Lung (tissue), 17 donors: ENCODE measurements at places on chromosomes 11 and 22. TPM values are rescaled to one million over a fixed set of nuclear protein-coding genes. Genes with fewer than 3 reads are reported as not detected.

PLEKHA7 gene
- total RNA-seq = 31.8 TPM

GRCh38 chr11:45922425-45923082 lies at the start of gene LARGE2:
Gene LARGE2 (plus strand): TSS chr11:45922656. CDS start chr11:45922883, 227 bp downstream.
- DNase-seq = peak; percentile 56
- peaks cover 9% of the 10 kb centered on the region for H3K27me3 ChIP-seq
- peak within 1 kb of the TSS; percentile 85 for H3K27ac ChIP-seq
- peaks cover 22% of the 10 kb centered on the region for H3K4me1 ChIP-seq
- no peaks in the 10 kb centered on the region for H3K36me3 ChIP-seq

DNA sequence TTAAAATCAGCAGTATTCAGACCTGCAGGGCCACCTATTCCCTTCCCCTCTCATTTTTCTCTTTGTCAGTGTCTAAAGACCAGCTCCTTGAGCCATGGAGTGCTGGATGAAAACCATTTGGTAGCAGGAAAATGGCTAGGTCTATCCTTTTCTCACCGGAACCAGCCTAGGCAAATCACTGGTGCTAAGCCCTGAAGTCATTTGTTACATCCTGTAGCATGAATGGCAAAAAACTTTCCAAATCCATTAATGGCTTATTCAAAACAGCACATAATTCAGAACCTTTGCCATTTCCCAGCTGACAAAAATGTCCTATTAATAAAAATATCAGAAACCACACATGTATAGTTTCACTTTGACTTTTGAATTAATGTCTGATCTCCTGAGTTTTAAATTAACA lies 209.5 kb upstream of the E2F8 start:
- H3K4me1 ChIP-seq = no peaks in the 10 kb centered on the region
- no peaks in the 10 kb centered on the region for H3K36me3 ChIP-seq
- no peak overlapping the region for H3K4me3 ChIP-seq
- H3K27me3 ChIP-seq = peaks cover 24% of the 10 kb centered on the region

DNA sequence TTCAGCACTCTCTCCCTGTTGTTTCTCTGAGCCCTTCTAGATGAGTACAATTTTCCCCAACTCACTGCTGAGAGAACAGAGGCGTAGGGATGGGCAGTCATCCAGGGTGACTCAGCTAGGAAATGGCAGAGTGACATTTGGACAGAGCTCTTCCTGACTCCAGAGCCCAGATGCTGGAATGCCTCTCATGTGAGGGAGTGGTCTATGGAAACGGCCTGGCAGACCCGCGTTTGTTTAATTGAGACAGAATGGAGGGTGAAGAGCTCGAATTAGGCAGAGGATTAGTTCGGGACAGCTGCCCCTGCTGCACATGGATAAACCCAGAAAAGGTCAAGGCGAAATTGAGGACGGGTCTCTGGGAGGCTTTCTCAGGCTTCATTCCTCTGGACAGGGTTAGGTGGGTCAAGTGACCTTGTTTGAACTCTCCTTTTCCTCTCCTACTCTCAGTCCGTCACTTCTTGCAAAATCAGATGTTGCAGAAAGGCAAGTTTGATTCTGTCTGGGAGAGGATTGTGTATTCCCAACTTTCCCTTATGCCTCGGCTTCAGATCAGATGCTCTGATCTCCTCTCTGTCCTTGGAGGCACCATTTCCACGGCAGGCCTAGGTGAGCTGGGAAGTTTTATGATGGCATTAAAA lies 7.6 kb upstream of the LMO2 start:
- H3K36me3 ChIP-seq = no peaks in the 10 kb centered on the region
- no peaks in the 10 kb centered on the region for H3K4me1 ChIP-seq
- H3K27me3 ChIP-seq = no peaks in the 10 kb centered on the region
- DNase-seq = peak; percentile 82
- no peak overlapping the region for H3K4me3 ChIP-seq
- H3K27ac ChIP-seq = peak overlapping the region; percentile 72

GRCh38 chr11:33664166-33664565 lies 36.5 kb downstream of the C11orf91 start:
- no peaks in the 10 kb centered on the region for H3K4me1 ChIP-seq
- DNase-seq = no peak
- H3K4me3 ChIP-seq = no peak overlapping the region
- H3K27ac ChIP-seq = no peak overlapping the region

DNA sequence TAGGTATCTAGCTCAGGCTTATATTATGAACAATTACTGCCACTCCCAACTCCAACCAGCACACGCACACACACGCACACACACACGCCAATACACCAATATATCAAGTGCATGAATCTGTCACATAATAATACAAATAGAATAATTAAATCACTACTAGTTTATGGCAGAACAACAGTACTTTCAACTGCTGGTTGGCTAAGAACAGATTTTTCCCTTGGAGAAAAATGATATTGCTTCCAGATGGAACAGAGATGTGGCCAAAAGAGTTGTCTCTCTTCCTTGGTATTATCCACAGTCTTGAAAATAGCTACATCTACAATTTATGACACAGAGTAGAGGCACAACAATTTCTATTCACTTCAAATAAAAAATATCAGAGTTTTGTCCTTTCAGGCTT lies 538.3 kb upstream of the FAT3 start:
- H3K27me3 ChIP-seq = no peaks in the 10 kb centered on the region
- H3K36me3 ChIP-seq = no peaks in the 10 kb centered on the region
- peak; percentile 6 for DNase-seq
- no peak overlapping the region for H3K4me3 ChIP-seq
- H3K4me1 ChIP-seq = no peaks in the 10 kb centered on the region
- no peak overlapping the region for H3K27ac ChIP-seq

KRTAP5-9 gene
- 0.52 TPM for total RNA-seq

DNA sequence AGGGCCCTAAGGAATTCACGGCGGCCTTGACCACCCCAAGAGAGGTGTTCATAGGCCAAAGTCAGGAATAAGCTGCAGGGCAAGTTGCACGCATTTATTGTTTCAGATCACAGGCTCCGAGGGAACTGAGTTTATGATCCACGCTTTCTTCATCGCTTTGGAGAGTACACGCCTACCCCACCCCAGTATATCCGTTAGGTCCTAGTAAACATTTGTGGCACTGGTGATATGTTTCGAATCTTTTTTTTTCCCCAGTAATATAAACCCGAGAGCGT lies 805 bp downstream of the GANAB start:
- H3K36me3 ChIP-seq = no peaks in the 10 kb centered on the region
- peak overlapping the region; percentile 81 for H3K4me3 ChIP-seq
- H3K27ac ChIP-seq = peak overlapping the region; percentile 92
